D721Med (cell line): ENCODE measurements at places on chromosomes 6 and 20.

- DNase-seq, result peak; percentile 13
These were observed 51.1 kb downstream of the TCP11 start for GRCh38 chr6:35089935-35090505.

DNA sequence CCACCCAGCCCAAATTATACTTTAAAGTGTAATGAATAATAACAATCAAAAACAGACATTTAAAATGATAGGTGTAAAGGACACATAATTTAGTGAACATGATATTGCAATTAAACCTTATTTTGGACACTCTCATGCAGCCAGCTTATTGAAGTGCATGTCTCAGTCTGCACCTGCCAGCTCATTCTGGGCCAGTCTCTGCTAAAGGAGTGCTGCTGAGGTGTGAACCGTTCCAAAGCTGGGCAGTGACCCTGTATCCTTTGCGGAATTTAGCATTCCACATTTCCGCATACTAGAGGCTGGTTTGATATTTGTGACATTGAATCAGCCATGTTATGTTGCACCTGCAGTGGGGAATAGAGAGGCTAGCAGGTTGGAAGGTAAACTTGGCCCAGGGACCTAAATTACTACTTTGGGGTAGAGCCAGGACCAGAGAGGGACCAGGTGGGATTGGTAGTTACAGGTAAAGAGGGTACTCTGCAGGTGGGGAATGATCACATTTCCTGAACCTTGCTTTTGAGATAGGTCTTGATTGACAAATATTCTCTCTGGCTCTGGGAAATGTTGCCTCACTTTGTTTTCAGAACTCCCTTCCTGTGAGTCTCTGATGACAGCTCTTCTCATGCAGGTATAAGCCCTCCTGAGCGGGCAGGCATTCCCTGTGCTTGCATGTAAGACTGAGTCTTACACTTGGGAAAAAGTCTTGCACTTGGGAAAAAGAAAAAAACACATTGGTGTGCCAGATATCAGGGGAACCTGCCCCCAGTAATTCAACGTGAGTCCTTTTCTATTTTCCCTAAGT is 26.2 kb downstream of the TULP4 start:
- DNase-seq, result no peak

DNA sequence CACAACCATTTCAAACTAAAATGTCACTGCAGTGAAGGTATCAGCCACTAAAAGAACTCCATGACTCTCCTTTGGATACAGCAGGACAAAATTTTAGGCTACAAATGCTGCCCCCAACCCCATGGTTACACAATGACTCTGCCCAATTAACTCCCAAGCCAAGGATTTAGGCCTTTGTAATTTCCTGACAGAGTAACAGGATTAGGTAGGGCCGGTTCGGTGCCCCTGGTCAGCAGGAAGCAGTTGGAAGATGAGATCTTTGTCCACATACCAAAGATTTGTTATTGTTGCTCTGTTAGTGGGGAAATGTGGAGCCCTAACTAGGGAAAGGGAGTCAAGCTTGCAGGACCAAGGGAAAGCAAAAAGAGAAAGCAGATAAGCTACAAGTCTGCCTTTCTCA is 26.7 kb upstream of the RIPK1 start:
- no peak for DNase-seq

DNA sequence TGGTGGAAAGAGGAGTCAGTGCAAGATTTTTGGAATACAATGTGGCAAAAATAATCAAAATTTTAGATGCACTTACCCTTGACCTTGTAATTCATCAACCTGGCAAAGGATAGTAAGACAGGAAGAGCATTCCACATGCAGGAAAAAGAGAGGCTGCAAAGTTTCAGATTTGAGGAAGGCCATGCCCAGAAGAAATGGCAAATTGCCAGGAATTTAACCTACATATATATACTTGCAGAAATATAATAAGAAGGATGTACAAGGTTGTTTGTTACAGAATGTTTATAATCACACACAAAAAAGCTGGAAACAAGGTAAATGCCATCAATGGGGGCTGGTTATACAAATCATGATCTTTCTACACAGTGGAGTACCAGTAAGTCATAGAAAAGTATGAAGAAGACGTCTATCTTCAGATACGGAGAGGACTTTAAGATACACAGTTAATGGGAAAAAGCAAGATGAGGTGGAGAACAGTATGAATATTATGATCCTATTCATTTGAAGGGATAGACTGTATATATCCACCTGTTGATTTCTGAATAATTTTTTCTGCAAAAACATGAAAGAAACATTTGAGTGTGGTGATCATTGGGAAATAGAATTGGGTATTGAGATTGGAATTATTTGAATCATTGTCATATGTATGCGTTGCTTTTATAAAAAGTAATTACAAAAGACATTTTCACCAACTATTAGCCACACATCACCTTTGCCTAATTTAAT is 253.8 kb downstream of the TBC1D7 start:
- DNase-seq, result no peak

DNA sequence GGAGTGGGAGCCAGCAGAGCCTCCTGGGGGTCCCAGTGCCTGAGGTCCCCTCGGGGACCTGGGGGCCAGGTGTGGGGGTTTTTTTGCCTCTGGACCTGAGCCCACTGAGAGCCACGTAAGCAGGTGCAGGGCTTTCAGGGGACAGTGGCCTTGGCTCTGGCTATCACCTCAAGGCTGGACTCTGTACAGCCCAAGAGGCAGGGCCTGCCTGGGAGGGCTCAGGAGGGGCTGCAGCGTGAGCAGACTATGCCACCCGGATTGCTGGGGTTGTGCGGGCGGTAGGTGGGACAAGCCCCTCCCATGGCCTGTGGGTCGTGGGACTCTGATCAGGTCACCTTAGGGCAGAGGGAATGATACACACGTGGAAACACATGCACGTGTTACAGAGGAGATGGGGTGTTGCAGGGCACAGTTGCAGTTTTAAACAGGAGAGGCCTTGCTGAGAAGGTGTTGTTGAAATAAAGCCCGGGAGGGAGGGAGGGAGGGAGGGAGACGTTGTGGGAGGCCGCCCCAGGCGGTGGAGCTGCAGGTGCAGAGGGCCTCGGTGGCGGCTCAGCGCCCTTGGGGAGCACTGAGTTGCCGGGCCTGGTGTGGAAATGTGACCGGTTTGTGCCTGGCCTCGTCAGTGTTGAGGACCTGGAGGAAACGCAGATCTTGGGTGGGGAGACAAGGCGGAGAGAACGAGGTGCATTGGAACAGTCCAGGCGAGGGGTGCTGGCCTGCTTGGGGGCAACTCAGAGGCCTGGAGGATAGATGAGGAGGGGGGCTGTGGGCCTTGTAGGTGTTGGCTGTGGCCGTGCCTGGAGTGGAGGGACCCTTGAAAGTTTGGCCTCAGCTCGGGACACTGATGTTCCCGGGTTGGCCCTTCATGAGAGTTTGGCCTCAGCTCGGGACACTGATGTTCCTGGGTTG is 2.3 kb downstream of the TCEA2 start:
- DNase-seq, result no peak

GRCh38 chr6:69915346-69915745 is 49.0 kb downstream of the COL19A1 start:
- no peak for DNase-seq

DNA sequence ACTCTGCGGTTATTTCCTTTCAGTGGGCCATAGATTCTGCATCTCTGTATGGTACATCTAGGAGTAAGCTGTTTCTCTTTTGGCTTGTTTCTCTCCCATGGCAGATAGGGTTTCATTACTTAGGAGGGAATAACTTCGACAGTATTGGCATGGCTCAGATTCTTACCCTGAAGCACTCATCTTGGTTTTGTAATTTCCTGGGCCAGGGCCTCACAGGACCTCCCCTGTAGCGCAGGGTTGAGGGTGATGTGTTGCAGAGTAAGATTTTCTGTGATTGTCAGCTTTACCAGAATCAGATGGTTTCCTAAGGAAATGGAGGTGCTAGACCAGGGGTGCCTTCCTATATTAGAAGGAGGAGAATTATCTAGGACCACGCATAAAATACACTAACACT is 78.3 kb downstream of the STXBP5 start:
- no peak for DNase-seq
